ENCODE measurements at places on chromosomes 2 and 18. TPM values are rescaled to one million over a fixed set of nuclear protein-coding genes. Genes with fewer than 3 reads are reported as not detected.

The RGPD3 gene
- 0.83 TPM for total RNA-seq

The TDRD15 gene
- not detected for total RNA-seq

The DOK1 gene
- total RNA-seq, result 18.2 TPM

The SNORC gene
- total RNA-seq, result 9.7 TPM

The ARHGAP15 gene
- total RNA-seq, result 16.6 TPM

The SERPINB13 gene
- not detected for total RNA-seq

The SOCS6 gene
- 39.8 TPM for total RNA-seq

The ARHGAP28 gene
- 5.4 TPM for total RNA-seq

The SGPP2 gene
- 50.3 TPM for total RNA-seq

The ANKRD23 gene
- total RNA-seq, result 7.5 TPM

The ACTG2 gene
- total RNA-seq, result 140 TPM

The CGREF1 gene
- total RNA-seq, result not detected

The GCG gene
- total RNA-seq, result 5.0 TPM

The PLCD4 gene
- total RNA-seq, result 1.5 TPM

The MATN3 gene
- not detected for total RNA-seq

The CIB4 gene
- total RNA-seq, result not detected

The IKZF2 gene
- 8.3 TPM for total RNA-seq

The MGAT5 gene
- 118 TPM for total RNA-seq

The DYNAP gene
- total RNA-seq, result not detected

The TMEM169 gene
- not detected for total RNA-seq

The CYTIP gene
- 20.2 TPM for total RNA-seq

The ACTR3 gene
- 124 TPM for total RNA-seq

The RPRD1A gene
- total RNA-seq, result 48.0 TPM

The POMC gene
- not detected for total RNA-seq

The EFR3B gene
- total RNA-seq, result 0.83 TPM

The LOXHD1 gene
- not detected for total RNA-seq

The CCDC178 gene
- total RNA-seq, result not detected

The APOB gene
- total RNA-seq, result 14.0 TPM

The ATIC gene
- total RNA-seq, result 34.5 TPM

The CDH20 gene
- 5.5 TPM for total RNA-seq

The FHOD3 gene
- 0.53 TPM for total RNA-seq

The VAPA gene
- 209 TPM for total RNA-seq

The CAMKMT gene
- total RNA-seq, result 9.8 TPM

The ERICH2 gene
- total RNA-seq, result not detected

The FBLN7 gene
- total RNA-seq, result 1.5 TPM

The SLC4A3 gene
- 8.1 TPM for total RNA-seq

The CYS1 gene
- 1.3 TPM for total RNA-seq

The ONECUT2 gene
- total RNA-seq, result under 0.01 TPM

The SALL3 gene
- total RNA-seq, result not detected

The RNF25 gene
- 9.5 TPM for total RNA-seq

The CFC1 gene
- total RNA-seq, result not detected

The REEP1 gene
- total RNA-seq, result 2.4 TPM

The EPB41L3 gene
- 245 TPM for total RNA-seq

The MC5R gene
- not detected for total RNA-seq

The ARL4C gene
- total RNA-seq, result 23.9 TPM

The DLGAP1 gene
- 2.7 TPM for total RNA-seq

The RAB6D gene
- 2.1 TPM for total RNA-seq

The BOK gene
- 20.2 TPM for total RNA-seq

The NFE2L2 gene
- 85.3 TPM for total RNA-seq

The MC4R gene
- not detected for total RNA-seq

The LNPK gene
- 14.3 TPM for total RNA-seq

The INPP1 gene
- 33.6 TPM for total RNA-seq

The SERPINB10 gene
- total RNA-seq, result not detected

The GALNT14 gene
- total RNA-seq, result 8.3 TPM
